ENCODE measurements at places on chromosomes 1 and 21.
A peak's percentile ranks its signal among the peaks of the same experiment; 100 is the strongest.

GRCh38 chr21:24693779-24694178 is 913.5 kb downstream of the MRPL39 start:
- peak; percentile 60 for ATAC-seq

- ATAC-seq = peak; percentile 91
Measured at GRCh38 chr1:100622037-100622436, 84.1 kb downstream of the GPR88 start.

GRCh38 chr21:42868196-42868595 is 11.1 kb downstream of the WDR4 start:
- ATAC-seq = no peak

- no peak for ATAC-seq
Measured at GRCh38 chr21:25464275-25464674, 143.0 kb downstream of the MRPL39 start.

GRCh38 chr1:100122177-100122576 is 10.6 kb downstream of the SASS6 start:
- ATAC-seq = peak; percentile 61

- ATAC-seq = peak; percentile 96
Measured at GRCh38 chr1:220748089-220748934, at the start of gene MTARC2. Gene MTARC2, plus strand, starts transcription at chr1:220748322. Its CDS starts 210 bp downstream, at chr1:220748532.

DNA sequence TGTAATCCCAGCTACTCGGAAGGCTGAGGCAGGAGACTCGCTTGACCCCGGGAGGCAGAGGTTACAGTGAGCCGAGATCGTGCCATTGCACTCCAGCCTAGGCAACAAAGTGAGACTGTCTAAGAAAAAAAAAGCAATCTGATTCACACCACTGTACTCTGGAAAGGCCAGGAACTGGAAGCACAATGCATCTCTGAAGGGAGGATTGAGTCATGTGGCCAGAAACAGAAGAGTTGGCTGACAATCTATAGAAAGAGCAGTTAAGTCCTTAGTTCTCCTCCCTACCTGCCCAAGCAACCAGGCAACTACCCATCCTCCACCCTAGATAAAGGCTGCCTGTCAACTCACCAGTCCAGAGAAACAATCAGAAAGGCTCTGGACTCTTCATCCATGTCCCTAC is 45.9 kb downstream of the PIK3R3 start:
- ATAC-seq = no peak

- ATAC-seq = no peak
Measured at GRCh38 chr21:31443736-31444521, 99.9 kb upstream of the TIAM1 start.

- ATAC-seq = 0 out of 3 replicates have a peak, but pooled peaks have one; percentile 1
Measured at GRCh38 chr1:50426108-50426700, 3.0 kb upstream of the DMRTA2 start.

DNA sequence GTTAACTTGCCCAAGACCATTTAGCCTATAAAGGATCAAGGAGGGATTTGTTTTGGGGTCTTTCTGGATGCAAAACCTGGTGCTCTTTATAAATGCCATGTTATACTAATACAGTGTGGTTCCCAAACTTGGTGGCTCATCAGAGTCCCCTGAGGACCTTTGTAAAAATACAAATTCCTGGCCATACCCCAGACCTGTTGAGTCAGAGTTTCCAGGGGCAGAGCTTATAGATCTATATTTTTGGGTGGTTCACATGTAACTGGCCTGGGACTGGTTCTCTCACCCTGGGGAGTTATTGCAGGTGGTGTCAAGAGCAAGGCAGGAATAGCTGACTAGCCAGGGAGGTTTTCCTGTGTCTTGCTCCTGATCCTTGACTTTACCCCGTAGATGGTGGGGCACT is 136.9 kb upstream of the HNRNPU start:
- ATAC-seq = no peak

- no peak for ATAC-seq
Measured at GRCh38 chr1:21626921-21627339, 42.2 kb downstream of the RAP1GAP start.

Data from SK-N-SH treated with all-trans-retinoic acid at 6 μM for 48 hours (cell line).